ENCODE measurements at places on chromosomes 3 and 15. TPM values are rescaled to one million over a fixed set of nuclear protein-coding genes. Genes with fewer than 3 reads are reported as not detected.

GRCh38 chr15:89095556-89095955 is 7.3 kb downstream of the ABHD2 start:
- peaks cover 7% of the 10 kb centered on the region for H3K36me3 ChIP-seq
- peaks cover 31% of the 10 kb centered on the region for H3K4me1 ChIP-seq
- no peak overlapping the region for H3K27ac ChIP-seq

GRCh38 chr3:157786618-157787017 is 283.4 kb upstream of the VEPH1 start:
- no peaks in the 10 kb centered on the region for H3K27me3 ChIP-seq
- no peak overlapping the region for H3K27ac ChIP-seq
- DNase-seq = no peak
- no peaks in the 10 kb centered on the region for H3K36me3 ChIP-seq
- no peak overlapping the region for H3K4me3 ChIP-seq

DNA sequence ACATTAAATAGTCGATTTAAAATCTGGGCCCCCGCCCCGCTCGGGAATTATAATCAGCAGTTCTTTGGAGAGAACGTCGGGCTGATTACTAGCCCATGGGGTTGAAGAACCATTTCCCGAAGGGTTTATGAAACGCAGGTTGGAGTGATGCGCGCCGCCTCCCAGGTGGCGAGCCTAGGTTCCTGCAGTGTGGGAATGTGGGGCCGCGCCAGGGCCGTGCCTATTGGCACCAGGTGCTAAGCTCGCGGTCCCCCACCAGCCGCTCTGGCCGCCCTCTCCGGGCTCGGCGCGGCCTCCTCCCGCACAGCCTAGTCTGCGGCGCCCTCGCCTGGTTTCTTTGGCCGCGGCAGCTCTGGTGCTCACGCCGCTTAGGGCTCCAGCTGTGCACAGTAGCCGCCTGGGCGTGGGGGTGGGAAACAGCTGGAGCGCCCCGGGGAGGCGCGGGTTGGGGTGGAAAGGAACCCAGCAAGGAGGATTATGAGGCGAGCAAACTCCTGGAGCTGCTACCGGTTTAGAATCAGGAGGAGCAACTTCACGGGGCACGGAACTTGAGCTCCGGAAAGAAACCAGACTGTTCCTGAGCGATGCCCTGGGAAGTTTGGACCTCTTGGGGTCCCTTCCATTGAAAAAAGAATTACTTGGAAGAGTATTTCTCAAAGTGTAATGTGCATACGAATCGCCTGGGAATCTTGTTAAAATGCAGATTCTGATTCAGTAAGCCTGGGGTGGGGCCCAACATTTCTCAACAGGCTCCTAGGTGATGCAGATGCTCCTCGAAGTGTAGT is 5.6 kb upstream of the MECOM start:
- peak; percentile 66 for DNase-seq
- no peaks in the 10 kb centered on the region for H3K36me3 ChIP-seq
- peaks cover 13% of the 10 kb centered on the region for H3K4me1 ChIP-seq
- peaks cover 66% of the 10 kb centered on the region for H3K27me3 ChIP-seq
- H3K4me3 ChIP-seq = peak overlapping the region; percentile 44

The MPI gene
- 67.1 TPM for total RNA-seq

GRCh38 chr3:11447584-11448200 is 175.5 kb downstream of the ATG7 start:
- DNase-seq = no peak
- H3K27ac ChIP-seq = no peak overlapping the region
- peaks cover 21% of the 10 kb centered on the region for H3K36me3 ChIP-seq

GRCh38 chr15:74417225-74417624 is 16.5 kb downstream of the SEMA7A start:
- DNase-seq = no peak
- H3K4me3 ChIP-seq = no peak overlapping the region
- H3K4me1 ChIP-seq = peaks cover 44% of the 10 kb centered on the region
- peaks cover 52% of the 10 kb centered on the region for H3K36me3 ChIP-seq
- no peak overlapping the region for H3K27ac ChIP-seq

GRCh38 chr3:106249159-106249558 is 380.3 kb upstream of the CBLB start:
- no peaks in the 10 kb centered on the region for H3K27me3 ChIP-seq
- DNase-seq = no peak
- H3K4me1 ChIP-seq = peaks cover 17% of the 10 kb centered on the region
- peaks cover 4% of the 10 kb centered on the region for H3K36me3 ChIP-seq
- H3K27ac ChIP-seq = no peak overlapping the region
- H3K4me3 ChIP-seq = no peak overlapping the region

DNA sequence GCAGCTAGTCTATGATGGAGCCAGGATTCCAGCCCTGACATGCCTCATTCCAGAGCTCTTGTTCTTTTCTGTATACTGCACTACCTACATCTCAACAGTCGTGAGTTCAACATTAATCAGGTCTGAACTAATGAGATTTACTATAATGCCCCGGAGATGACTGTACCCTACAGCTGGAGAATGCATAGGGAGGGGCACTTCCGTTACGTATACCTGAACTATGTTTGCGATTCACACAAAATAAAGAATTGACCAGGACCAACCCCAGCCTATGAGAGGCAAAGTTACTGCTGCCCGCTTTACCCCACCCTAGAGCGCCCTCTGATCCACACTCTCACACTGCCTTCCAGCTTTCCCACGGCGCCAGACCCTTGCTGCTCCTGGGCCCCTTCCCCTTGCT is 97.0 kb downstream of the IGF2BP2 start:
- no peaks in the 10 kb centered on the region for H3K36me3 ChIP-seq
- peaks cover 6% of the 10 kb centered on the region for H3K27me3 ChIP-seq
- H3K4me1 ChIP-seq = no peaks in the 10 kb centered on the region
- no peak overlapping the region for H3K27ac ChIP-seq
- H3K4me3 ChIP-seq = no peak overlapping the region

DNA sequence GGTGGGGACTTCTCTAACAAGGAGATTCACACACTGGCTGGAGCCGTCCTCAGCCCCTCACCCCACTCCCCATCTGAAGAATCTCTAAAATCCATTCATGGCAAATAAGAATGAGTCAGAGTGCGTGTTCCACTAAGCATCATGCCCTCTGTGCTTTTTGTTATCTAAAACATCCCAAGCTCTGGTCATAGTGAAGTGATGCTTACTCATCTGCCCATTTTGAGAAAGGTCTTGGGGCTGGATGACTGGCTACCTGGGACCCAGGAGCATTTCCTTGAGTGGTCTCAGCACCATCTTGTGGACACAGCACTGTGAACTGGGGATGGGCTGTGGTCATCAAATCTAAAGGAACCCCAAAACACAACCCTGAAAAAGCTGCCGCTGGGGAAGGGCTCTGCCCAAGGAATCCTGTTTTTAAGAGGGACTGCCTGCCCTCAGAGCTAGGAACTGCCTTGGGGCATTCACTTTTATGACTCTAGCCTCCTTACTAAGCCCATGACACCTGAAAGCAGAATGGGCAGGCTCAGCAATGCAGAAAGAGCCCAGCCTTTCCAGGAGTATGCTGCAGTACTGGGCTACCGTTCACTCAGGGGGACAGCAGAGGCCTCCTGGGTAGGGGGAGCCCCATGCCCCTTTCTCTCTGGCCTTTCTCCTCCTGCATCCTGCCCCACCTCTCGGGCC is 53.5 kb downstream of the ZBTB38 start:
- no peak overlapping the region for H3K27ac ChIP-seq
- H3K4me3 ChIP-seq = no peak overlapping the region
- peaks cover 37% of the 10 kb centered on the region for H3K4me1 ChIP-seq
- H3K27me3 ChIP-seq = no peaks in the 10 kb centered on the region
- H3K36me3 ChIP-seq = peaks cover 16% of the 10 kb centered on the region
- no peak for DNase-seq

- no peak for DNase-seq
- H3K36me3 ChIP-seq = peaks cover 33% of the 10 kb centered on the region
- H3K4me3 ChIP-seq = no peak overlapping the region
- no peaks in the 10 kb centered on the region for H3K27me3 ChIP-seq
- no peak overlapping the region for H3K27ac ChIP-seq
Observed at GRCh38 chr15:48798319-48798718, 12.6 kb downstream of the CEP152 start.

DNA sequence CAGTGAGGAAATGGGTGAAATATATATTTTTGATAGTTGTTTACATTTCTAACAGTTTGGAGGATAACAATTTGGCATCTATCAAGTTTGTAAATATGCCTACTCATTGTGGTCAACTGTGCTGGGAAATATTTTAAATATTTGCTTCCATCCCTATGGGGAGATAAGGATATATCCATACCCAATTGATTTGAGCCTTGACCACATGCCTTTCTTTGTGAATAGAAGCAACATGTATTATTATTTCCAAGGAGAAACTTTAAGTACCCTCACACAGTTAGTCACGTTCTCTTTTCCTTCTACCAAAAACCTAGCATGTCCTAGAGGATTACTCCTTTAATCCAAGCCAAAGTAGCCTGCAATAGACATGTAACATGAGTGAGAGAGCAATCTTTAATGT is 245.4 kb upstream of the CBLB start:
- H3K27ac ChIP-seq = no peak overlapping the region
- peaks cover 11% of the 10 kb centered on the region for H3K4me1 ChIP-seq
- H3K36me3 ChIP-seq = no peaks in the 10 kb centered on the region
- no peak overlapping the region for H3K4me3 ChIP-seq
- no peak for DNase-seq

The PRTG gene
- not detected for total RNA-seq

The PROS1 gene
- 0.20 TPM for total RNA-seq

DNA sequence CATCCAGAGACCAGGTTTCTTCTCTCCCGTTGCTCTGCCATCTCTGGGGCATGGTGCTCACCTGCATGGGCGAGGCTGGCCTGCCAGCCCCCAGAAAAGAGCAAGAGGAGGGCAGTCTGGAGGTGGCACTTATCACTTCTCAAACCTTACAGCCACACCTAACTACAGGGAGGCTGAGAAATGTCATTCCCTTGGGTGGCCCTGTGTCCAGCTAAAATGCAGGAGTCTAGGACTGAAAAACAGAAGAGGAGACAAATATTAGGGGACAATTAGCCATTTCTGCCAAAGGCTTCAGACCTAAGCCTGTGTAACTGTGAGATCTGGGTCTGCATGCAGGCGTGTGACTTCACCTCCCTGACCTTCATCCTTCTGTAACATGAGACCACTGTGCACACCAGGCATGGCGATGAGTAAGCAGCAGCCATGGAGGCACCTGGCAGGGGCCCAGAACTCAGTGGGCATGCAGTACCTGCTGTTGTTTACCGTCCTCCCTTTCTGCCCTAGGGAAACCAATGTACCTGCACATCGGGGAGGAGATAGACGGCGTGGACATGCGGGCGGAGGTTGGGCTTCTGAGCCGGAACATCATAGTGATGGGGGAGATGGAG is 83.4 kb downstream of the MESD start:
- H3K27ac ChIP-seq = no peak overlapping the region
- no peaks in the 10 kb centered on the region for H3K27me3 ChIP-seq
- H3K4me1 ChIP-seq = no peaks in the 10 kb centered on the region
- DNase-seq = no peak

GRCh38 chr3:185457376-185457775 is 41.5 kb downstream of the TMEM41A start:
- no peaks in the 10 kb centered on the region for H3K36me3 ChIP-seq
- no peaks in the 10 kb centered on the region for H3K27me3 ChIP-seq
- no peak for DNase-seq
- no peak overlapping the region for H3K4me3 ChIP-seq
- no peaks in the 10 kb centered on the region for H3K4me1 ChIP-seq
- no peak overlapping the region for H3K27ac ChIP-seq

- peaks cover 86% of the 10 kb centered on the region for H3K4me1 ChIP-seq
- H3K27me3 ChIP-seq = no peaks in the 10 kb centered on the region
- H3K36me3 ChIP-seq = peaks cover 74% of the 10 kb centered on the region
- peak overlapping the region; percentile 93 for H3K27ac ChIP-seq
Observed at GRCh38 chr3:56758539-56758981, 43.2 kb downstream of the ARHGEF3 start.

The GOLGA8S gene
- 0.13 TPM for total RNA-seq

The ABHD17C gene
- total RNA-seq = 5.6 TPM

DNA sequence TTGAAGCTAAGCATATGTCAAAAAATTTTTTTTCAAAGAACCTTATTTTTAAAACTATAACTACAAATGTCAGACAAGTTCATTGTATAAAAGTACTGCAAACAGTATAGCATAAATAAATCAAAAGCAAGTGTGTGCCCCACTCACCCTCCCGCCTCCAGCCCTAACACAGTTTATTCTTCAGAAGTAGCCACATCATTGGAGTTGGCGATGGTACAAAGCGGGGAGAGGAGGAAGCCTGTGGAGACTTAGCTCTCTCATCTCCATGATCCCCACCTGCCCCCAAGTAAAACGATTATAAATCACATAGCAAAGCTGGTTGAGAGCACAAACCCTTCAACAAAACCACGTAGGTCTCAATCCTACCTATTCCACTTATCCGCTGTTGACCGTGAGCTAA is 33.6 kb downstream of the FOXP1 start:
- no peak for DNase-seq
- no peak overlapping the region for H3K27ac ChIP-seq
- H3K4me3 ChIP-seq = no peak overlapping the region

The PP2D1 gene
- total RNA-seq = not detected

- no peak overlapping the region for H3K4me3 ChIP-seq
- H3K27ac ChIP-seq = no peak overlapping the region
- no peak for DNase-seq
Observed at GRCh38 chr3:51947215-51947900, 5.2 kb downstream of the PARP3 start.

DNA sequence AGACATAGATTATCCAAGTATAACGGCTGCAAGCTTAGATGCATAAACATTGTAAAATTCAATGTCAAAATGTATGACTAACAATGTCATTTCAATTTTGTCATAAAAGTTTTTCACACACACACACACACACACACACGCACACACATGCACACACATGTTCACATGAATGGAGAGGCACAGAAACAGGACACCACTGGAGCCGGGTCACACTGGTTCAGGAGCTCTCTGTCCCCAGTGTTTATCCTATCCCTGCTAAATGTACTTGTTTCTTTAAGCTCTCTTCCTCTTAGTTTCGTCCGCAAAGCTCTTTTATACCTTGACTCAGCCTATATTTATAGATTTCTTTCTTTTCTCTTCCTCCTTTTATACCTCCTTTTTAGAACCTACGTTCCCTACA is 249.9 kb downstream of the CADPS start:
- no peak overlapping the region for H3K4me3 ChIP-seq
- H3K27ac ChIP-seq = no peak overlapping the region
- no peak for DNase-seq

GRCh38 chr3:150041877-150042276 is 71.2 kb upstream of the PFN2 start:
- no peak overlapping the region for H3K4me3 ChIP-seq
- no peak for DNase-seq
- no peaks in the 10 kb centered on the region for H3K4me1 ChIP-seq

DNA sequence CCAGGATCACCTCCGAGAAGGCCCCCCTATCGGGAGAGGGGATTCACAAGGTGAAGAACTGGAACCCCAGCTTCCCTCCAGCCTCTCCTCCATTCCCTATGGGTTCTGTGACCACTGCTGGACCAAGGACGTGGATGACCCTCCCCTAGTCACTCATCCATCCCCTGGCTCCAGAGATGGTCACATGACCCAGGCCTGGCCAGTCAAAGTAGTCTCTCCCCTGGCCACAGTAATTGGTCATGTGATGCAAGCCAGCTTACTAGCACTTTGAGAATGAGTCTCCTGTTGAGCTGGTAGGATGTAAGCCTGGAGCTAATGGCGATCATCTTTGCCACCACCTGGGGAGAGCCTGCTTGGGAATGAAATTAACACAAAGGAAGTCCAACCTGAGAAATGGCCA is 3.9 kb downstream of the CAMK1 start:
- peaks cover 32% of the 10 kb centered on the region for H3K4me1 ChIP-seq
- H3K27me3 ChIP-seq = no peaks in the 10 kb centered on the region
- H3K4me3 ChIP-seq = no peak overlapping the region
- no peak for DNase-seq
- H3K27ac ChIP-seq = no peak overlapping the region
